ENCODE measurements at places on chromosomes 6 and 20.

DNA sequence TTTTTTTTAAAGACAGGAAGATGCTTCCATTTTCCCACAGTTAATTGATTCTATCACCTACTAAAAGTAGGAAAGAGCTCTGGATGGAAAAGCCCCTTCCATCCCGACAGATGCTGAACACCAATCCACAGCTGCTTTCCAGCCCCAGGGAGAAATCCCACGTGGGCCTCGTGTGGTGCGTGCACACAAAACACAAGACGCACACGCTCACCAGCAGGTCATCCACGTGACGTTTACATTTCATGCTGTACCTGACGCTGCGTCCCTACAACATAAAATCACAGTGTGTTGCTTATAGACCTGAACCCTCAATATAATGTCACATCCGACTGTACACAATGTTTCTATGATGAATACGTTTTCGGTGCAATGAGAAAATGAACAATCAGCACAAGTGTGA is 50.2 kb upstream of the DACT2 start:
- DNase-seq: no peak

- no peak for DNase-seq
These were observed 113.0 kb downstream of the DST start for GRCh38 chr6:56529594-56530191.

GRCh38 chr20:23270382-23270911 is 80.1 kb upstream of the NXT1 start:
- DNase-seq: no peak

DNA sequence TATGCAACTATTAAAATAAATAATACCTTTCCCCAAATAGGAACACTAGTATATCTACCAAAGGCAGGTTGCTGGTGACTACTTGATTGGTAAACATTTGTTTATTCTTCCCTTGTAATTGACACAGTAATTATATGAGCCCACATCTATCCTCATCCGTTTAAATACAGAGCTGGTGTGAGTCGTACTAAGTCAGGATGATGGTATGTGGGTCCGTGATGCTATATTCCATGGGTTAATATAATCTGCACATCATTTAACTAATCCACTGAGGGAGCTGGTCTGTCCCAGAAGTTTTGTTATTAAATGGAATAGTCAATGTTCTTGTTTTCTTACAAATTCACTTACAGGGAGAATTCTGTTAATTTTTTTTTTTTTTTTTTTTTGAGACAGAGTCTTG is 164.0 kb upstream of the AGPAT4 start:
- no peak for DNase-seq

GRCh38 chr6:159535656-159536350 is 157.2 kb downstream of the SOD2 start:
- no peak for DNase-seq

- DNase-seq: no peak
These were observed 105.8 kb upstream of the SPTLC3 start for GRCh38 chr20:12902992-12903391.

DNA sequence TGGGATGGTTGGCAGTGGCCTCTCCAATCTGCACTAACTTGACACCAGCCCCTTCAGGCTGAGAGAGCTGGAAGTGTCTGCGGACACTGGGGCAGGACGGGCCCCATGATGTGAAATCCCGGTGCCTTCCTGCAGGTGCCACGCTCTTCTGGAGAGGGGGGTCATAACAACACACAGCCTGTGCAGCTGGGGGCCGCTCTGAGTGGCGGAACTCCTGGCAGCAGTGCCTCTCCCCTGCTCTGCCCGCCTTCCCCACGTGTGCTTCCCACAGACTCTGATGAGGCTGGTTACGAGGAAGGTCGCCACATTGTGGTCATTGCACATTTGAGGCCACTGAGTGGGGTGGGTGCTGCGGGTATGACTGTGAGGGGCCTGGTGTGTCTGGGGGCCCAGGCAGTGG is 145.2 kb downstream of the DTNBP1 start:
- no peak for DNase-seq

GRCh38 chr20:2599288-2600006 is 53.0 kb upstream of the NOP56 start:
- DNase-seq: no peak
